ENCODE measurements at places on chromosomes 3 and 15. TPM values are rescaled to one million over a fixed set of nuclear protein-coding genes. Genes with fewer than 3 reads are reported as not detected.

The PRSS50 gene
- polyA plus RNA-seq: not detected

The TMEM266 gene
- not detected for polyA plus RNA-seq

The SMARCC1 gene
- polyA plus RNA-seq: 90.3 TPM

The CRABP1 gene
- polyA plus RNA-seq: not detected

The INSYN1 gene
- not detected for polyA plus RNA-seq

The TGM4 gene
- polyA plus RNA-seq: 0.09 TPM

The GPR27 gene
- polyA plus RNA-seq: not detected

The ARPP21 gene
- polyA plus RNA-seq: 1.4 TPM

The TMEM158 gene
- not detected for polyA plus RNA-seq

The SCAMP5 gene
- not detected for polyA plus RNA-seq

GRCh38 chr3:7788881-7789280 is 712.7 kb upstream of the LMCD1 start:
- DNase-seq: no peak

DNA sequence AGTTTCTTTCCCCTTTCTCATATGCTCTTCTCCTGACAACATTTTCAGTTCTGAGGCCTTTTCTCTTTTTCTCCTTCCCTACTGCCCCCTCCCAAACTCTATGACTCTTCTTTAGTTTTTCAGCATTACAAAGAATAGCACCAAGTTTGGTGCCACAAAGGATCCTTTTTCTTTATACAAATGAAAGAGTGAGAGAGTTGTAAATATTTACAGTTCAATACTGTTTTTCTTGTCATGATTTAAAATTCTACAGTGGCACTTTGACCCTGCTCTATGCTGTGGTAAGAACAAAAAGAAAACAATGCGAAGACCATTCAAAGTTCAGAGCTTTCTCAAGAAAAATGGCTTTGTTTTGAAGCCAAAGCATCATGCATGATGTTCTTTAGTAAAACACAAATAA is 667.9 kb upstream of the SGO1 start:
- no peak for DNase-seq

DNA sequence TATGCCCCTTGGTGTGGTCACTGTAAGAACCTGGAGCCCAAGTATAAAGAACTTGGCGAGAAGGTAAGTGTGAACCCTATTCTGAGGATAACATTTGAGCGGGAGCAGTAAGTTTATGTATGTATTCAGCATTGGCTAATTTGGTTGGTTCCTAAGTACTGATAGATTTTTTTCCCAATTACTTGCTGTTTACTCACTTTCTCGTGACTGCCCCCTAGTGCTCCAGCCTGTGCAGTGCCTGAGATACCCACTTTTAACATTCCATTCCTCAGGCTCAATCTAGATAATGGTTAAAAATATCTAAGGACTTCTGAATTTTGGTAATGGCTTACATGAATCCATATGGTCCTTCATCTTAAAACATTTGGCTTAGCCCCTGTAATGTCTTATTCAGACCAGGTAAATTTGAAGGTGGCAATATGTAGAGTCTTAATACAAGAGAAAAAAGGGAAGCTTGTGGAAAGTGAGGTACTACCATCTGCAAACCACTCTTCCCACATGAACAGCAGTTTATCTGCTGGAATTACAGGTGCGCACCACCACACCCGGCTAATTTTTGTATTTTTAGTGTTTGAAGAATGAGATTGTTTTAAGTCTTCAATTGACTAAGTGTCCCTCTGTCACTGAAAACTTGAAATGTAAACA is 7.1 kb downstream of the ELL3 start:
- DNase-seq: peak; percentile 55

DNA sequence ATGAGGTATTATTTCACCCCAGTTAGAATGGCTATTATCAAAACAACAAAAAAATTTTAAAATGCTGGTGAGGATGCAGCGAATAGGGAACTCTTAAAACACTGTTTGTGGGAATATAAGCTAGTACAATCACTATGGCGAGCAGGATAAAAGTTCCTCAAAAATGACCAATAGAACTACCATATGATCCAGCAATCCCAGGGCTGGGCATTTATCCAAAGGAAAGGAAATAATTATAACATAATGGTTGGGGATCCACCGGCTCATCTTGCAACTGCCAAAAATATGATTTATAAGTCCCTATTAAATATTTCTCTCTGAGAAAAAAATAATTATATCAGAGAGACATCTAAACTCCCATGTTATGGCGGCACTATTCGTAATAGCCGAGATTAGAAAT is 127.6 kb upstream of the MME start:
- DNase-seq: no peak

DNA sequence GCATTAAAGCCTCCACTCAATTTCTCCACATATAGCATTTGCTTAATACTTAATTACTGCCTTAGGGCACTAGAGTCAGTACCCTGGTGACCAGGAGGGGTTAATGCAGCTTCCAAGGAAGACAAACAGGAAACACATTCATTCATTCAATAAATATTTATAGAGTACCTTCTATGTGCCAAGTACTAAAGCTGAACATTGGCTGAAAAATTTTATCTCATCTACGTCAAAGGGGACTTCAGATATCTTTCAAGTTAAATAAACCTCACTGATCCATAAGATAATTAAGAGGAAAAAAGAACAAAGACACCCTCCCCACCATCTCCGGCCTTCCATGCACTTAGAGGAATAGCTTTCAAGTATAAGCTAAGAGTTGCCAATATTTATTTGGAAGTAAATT is 156.9 kb upstream of the PRICKLE2 start:
- no peak for DNase-seq

GRCh38 chr3:57805674-57806073 is 49.6 kb downstream of the SLMAP start:
- DNase-seq: no peak

DNA sequence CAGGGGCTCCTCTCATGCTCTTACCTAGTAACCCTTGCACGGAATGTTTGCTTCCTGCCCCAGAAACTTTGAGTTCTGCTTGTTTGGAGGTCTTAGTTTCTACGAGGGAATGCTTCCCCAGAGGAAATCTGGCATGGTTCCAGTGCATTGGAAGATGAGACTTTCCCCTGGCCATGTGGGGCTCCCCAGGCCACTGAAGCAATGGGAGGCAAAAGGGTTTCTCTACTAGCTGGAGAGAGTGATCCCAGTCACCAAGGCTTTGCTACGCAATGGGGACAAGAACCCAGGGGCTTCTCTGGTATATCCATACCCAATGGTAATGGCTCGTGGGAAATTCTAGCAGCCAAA is 44.2 kb upstream of the RPL32 start:
- no peak for DNase-seq

DNA sequence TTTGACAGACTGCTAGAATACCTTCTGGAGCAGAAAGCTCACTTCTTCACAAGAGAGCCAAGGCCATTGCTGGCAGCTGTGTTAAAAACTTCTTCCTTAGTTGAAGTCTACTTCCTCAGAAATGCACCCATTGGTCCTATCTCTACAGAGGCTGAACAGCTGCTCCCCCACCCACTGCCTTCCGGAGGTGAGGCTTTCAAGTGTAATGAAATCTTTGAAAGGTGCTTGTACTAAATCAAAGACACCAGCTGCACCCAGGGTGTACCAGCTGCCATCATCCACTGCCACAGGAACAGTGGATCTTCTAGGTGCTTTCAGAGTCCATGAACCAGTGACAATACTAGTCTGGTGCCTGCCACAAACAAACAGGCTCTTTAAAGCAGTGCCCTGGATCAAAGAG is 26.4 kb upstream of the HERC1 start:
- peak; percentile 73 for DNase-seq

- DNase-seq: no peak
These were observed 2.5 kb downstream of the MORC1 start for GRCh38 chr3:109115451-109115850.

- no peak for DNase-seq
These were observed 170.4 kb upstream of the IQSEC1 start for GRCh38 chr3:13243586-13243985.

- DNase-seq: no peak
These were observed 15.3 kb upstream of the TMEM115 start for GRCh38 chr3:50374363-50375257.

- no peak for DNase-seq
These were observed 35.2 kb upstream of the PLSCR5 start for GRCh38 chr3:146640361-146640760.

DNA sequence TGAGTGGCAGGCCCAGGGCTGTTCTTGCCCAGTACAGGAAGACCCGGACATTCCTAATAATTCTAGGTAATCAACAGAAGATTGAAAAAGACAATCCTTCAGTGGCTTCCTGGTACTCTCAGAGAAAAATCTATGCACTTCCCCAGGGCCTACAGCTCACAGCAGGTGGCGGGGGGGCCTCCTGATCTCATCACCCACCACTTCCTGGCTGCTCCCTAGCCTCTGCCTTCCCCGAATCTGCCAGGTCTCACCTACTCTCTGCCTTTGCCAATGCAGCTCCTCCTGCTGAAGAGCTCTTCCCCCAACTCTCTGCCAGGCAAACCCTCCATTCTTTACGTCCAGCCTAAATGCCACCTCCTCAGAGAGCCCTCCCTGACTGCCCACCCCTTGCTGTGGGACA is 37.5 kb downstream of the EHD4 start:
- DNase-seq: peak; percentile 52

- DNase-seq: no peak
These were observed 526.8 kb upstream of the CCDC54 start for GRCh38 chr3:106850437-106850836.

DNA sequence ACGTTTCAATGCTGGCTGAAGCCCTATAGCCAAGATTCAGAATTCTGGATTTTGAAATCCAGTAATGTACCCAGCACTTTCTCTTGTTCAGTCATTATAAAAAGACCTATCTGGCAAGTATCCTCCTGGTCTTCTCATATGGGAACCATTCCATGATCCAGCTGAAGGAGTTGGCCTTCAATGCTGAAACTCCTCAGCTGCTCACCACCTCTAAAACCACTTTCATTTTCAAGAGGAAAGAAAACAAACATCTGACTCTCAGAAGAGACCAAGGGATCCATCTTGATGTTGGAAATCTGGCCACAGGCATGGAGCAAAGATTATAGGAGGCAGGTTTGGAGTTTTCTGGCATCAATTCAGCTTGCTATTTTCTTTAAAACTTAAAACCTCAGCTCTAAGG is 235.4 kb downstream of the FMN1 start:
- DNase-seq: no peak

GRCh38 chr3:62703451-62704167 is 171.6 kb downstream of the CADPS start:
- no peak for DNase-seq

- DNase-seq: no peak
These were observed 75.1 kb downstream of the NR1D2 start for GRCh38 chr3:24020036-24020691.

DNA sequence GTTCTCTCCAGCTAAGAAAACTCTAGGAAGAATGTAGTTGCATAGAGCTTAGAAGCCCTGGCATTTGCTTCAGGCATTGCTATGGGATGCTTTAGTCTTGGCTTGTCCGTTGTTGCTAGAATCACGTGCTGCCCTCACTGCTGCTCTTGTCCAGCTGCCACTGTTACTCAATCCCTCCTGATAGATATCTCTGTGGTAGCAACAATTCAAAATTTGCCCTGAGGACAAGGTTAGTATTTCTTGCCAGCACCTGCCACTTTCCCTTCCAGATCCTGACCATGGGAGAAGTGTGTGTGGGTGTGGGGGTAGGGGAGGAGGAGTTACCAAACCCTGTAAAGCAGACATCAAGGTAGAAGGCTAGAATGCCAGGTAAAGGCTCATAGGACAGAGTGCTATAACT is 113.8 kb downstream of the PPM1L start:
- DNase-seq: no peak

- DNase-seq: no peak
These were observed 26.9 kb upstream of the ZMAT3 start for GRCh38 chr3:179098388-179099077.

- DNase-seq: no peak
These were observed 50.2 kb downstream of the CPN2 start for GRCh38 chr3:194300936-194301335.

- DNase-seq: no peak
These were observed 272.0 kb downstream of the OCA2 start for GRCh38 chr15:27826902-27827714.

GRCh38 chr3:152771120-152771519 is 63.8 kb upstream of the P2RY1 start:
- no peak for DNase-seq

DNA sequence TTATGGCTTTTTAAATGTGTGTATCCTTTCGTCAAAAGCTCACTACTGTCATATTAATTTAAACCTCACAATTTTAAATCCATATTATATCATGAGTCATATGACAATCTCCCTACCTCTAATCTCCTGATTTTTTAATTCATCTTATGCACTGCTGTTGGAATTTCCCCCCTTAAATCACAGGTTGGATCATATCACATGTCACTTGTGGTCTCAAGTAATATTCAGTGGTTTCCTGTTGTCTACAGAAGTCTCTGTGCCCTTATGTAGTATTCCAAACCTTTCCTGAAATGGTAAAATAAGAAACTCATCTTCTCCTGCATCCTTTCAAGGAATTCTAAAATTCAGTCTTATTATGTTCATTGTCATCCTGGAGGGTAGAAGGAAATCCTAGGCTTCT is 116.0 kb upstream of the CBLB start:
- DNase-seq: no peak

GRCh38 chr3:65855370-65856100 is 183.2 kb downstream of the MAGI1 start:
- DNase-seq: no peak

DNA sequence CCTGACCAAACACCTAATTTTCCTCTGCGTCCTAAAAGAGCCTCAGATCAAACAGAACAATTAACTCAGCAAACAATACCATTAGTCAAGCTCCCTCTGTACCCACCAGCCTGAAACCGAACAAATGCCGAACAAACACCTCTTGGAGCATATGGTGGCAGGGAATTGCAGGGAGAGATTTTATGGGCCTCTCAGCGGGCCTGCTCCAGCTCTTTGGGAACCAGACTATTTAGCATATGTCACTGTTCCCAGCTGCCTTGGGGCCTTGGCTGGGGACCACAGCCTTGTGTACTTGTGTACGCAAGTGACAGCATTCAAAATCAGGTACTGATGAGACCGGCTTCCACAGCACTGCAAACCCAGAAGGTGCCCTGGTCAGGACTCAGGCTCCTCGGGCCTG is 388.8 kb upstream of the PPP2R3A start:
- no peak for DNase-seq

GRCh38 chr15:94476686-94477085 is 245.3 kb downstream of the MCTP2 start:
- no peak for DNase-seq

DNA sequence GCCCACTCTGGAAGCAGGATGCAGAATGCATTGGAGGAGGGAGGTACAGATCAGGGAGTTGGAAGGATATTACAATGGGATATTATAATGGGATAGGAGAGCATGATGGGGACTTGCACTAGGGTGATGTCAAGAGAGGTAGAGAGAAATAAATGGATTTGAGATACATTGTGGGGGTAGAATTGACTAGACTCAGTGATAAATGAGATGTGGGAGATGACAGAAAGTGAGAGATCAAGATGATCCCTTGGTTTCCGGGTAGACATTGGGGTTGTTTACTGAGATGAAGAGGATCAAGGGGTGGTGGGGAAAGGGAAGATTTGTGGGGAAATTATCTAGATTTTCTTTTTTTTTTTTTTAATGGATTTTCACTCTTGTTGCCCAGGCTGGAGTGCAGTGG is 42.7 kb downstream of the BFSP2 start:
- DNase-seq: no peak
